ENCODE measurements at places on chromosomes 6 and 20. TPM values are rescaled to one million over a fixed set of nuclear protein-coding genes. Genes with fewer than 3 reads are reported as not detected.

Gene DLK2
- 0.50 TPM for polyA plus RNA-seq

Gene LHFPL5
- polyA plus RNA-seq = not detected

Gene SNX3
- 428 TPM for polyA plus RNA-seq

Gene TSPO2
- not detected for polyA plus RNA-seq

Gene FOXA2
- not detected for polyA plus RNA-seq

Gene TSBP1
- polyA plus RNA-seq = not detected

Gene RAET1G
- 8.9 TPM for polyA plus RNA-seq

Gene JAG1
- 16.3 TPM for polyA plus RNA-seq

Gene FRK
- polyA plus RNA-seq = 0.21 TPM

Gene OR2H1
- not detected for polyA plus RNA-seq

Gene FBXL4
- polyA plus RNA-seq = 18.1 TPM

Gene MOG
- not detected for polyA plus RNA-seq

Gene BACH2
- polyA plus RNA-seq = 2.2 TPM

Gene KIF25
- polyA plus RNA-seq = not detected

Gene PLA2G7
- polyA plus RNA-seq = not detected

Gene CYP24A1
- not detected for polyA plus RNA-seq

DNA sequence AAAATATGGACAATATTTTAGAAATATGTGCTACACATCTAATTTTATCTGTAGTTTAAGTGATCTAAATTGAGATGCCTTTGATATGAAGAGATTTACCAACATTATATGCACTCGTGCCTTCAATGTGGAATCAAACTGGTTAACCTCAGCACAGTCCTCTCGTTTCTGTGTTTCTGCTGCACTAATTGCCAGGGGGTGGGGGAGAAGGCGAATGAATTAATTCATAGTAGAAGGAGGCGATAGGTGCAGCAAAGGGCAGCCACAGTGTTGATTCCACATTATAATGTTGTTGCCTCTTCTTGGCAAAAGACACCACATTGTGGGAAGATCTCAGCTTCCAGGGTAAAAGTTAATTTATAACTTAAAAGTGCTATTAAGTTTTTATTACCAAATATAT lies 161.6 kb downstream of the QKI start:
- DNase-seq = no peak

GRCh38 chr6:88008411-88008810 lies 39.2 kb upstream of the SPACA1 start:
- no peak for DNase-seq

GRCh38 chr20:48465271-48465670 lies 362.5 kb downstream of the PREX1 start:
- no peak for DNase-seq

GRCh38 chr6:105794239-105794638 lies 291.9 kb upstream of the PRDM1 start:
- DNase-seq = no peak

GRCh38 chr20:44411020-44411756 lies 55.7 kb downstream of the HNF4A start:
- DNase-seq = no peak

DNA sequence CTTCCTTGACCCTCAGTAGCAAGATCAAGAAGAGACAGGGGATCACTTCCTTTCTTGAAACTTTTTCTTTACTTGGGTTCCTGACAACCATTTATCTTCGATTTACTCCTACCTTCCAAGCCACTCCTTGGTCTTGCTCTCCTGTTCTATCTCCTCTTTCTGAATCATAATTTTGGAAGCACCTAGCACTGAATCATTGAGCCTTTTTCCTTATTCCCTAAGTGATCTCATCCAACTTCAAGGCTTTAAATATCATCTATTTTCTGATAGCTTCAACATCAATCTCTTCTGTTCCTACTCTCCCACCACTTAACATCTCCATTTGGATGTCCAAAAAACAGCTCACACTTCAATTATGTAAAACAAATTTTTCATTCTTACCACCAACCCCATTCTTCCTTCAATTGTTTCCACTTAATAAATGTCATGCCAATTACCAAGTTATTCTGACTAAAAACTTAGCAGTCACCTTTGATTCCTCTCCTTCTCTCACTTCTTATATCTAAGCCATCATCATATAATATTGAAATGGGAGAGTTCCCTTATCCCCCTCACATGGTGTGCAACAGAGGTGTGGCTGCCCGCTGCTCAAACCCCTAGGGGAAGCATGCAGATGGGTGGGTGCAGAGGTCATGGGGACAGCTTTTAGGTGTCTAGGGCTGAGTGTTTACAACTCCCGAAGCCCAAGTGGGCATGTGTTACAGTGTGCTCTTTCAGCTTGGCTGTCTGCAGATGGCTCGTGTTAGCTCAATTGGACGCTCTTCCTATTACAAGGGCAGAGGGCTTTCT lies 23.4 kb upstream of the TRDN start:
- DNase-seq = no peak

- DNase-seq = peak; percentile 74
Observed at GRCh38 chr20:3818155-3819151, 1.9 kb upstream of the AP5S1 start.

DNA sequence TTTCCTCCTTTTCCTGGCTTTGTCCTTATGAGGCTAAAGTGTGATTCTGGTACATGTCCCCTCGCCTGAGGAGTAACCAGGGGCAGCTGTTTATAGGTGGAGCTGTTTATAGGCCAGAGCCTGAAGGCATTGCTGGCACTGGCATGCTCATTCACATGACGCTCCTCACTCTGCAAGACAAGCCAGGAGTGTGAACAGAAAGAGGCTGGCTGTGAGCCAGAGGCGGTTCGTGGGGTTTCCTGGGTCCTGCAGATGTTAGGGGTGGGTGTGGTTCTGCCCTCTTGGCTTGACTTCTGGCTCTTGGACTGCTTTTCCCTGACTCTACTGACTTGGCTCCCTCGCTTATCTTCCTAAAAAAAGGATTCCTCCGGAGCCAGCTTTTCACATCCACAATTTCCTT lies 12.8 kb upstream of the MDFI start:
- no peak for DNase-seq

GRCh38 chr6:34984416-34984815 lies 95.4 kb downstream of the ANKS1A start:
- no peak for DNase-seq

- no peak for DNase-seq
Observed at GRCh38 chr6:138510093-138510492, 10.8 kb upstream of the NHSL1 start.

DNA sequence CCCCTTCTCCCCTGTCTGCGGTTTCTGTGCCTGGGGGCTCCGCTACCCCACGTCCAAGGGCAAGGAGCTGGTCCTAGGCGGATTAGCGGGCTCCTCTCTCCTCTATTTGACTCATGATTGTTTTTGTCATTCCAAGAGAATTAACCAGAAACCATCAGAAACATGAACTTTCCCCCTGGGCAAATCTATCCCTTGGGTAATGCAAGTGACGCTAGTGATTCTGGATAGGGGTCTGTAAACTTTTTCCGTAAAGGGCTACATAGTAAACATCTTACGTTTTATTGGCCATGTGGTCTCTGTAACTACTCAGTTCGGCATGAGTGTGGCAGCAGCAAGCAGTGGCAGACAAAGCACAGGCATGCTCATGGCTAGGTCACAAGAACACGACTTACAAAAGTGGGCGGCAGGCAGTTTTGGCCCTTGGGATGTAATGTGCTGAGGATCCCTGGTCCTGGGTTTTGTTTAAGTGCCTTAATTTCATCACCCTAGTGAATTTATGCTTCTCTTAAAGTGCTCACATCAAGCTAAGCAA lies 654 bp downstream of the CST11 start:
- DNase-seq = no peak

DNA sequence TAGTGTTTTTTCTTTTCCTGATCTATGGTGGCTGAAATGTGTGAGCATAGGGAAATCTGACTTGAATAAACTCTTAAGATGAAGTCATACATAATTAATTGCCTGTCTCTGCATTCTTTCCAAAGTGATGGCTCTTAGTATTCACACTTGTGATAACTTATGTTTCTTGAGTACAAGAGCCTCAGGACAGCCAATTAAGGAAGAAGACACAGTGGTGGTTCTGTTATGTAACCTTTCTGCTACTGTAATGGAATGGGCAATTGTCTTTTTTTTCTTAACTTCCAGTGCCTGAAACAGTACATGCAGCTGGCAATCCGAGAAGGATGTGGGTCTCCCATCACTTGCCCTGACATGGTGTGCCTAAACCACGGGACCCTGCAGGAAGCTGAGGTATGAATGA lies 40.1 kb downstream of the RNF144B start:
- no peak for DNase-seq

GRCh38 chr6:105608711-105609374 lies 206.0 kb upstream of the PREP start:
- peak; percentile 98 for DNase-seq

DNA sequence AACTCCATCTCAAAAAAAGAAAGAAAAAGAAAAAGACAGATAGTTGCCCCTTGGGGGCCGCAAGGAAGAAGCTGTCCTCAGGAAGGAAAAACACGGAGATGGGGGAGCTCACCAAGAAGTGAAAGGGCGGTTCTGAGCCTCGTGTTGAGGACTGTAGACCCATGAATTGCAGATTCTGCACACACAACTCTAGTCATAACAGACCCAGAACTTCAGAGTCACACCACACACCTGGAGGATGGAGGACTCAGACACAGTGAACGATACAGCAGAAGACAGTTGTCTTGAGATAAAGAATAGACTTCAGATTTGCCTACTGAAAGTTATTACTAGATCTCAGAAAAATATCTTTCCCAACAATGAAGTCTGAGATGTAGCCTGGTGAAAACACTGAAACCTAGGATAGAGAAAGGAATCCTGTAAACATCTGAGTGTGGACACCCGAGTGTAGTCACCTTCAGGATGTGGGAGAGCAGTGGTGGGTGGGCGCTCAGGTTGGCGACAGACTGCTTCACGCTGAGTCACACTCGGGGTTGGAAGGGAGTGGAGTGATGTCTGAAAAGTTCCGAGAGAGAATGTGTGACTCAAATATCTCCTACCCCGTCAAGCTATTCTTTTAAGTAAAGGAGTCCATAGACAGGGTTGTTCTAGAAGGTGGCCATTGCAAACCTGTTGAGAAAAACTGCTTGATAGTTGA lies 88.1 kb downstream of the MAP3K4 start:
- peak; percentile 95 for DNase-seq

DNA sequence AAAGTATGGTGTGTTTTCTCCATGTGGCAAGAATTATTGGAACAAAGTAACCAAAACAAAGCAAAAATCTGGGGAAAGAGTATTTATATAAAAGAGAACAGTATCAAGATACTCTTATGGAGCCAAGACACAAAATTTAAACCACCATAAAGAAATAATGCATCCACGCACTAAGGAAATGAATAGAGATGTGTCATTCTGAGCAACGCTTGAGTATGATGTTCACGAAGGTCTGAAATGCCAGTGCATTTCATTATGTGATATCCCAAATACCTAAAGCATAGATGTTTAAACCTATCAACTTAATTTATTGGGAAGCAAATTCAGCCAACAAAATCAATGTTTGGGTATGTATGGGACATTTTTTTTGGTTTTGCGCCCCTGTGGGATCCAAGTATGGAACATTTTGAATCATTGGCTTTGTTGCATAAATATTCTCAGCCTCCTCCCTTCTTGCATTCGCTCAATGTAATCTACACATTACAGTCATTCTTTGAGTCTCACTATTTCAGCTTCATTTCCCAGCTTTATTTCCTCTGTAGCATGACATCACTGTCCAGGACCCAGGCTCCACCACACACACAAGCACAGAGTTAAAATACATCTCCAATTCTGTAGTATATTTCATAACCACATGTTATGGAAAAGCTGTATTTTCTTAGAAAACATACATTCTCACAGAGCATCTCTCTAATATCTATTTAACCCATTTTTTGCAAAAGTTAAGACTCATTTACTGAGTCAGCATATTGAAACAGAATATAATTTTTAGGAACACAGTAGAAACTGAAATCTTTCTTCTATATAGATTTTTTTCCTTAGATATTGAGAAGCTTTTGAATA lies 11.6 kb upstream of the MOXD1 start:
- DNase-seq = no peak

GRCh38 chr20:39312676-39313075 lies 350.5 kb downstream of the DHX35 start:
- DNase-seq = no peak

GRCh38 chr6:40244699-40245098 lies 310.4 kb upstream of the MOCS1 start:
- DNase-seq = no peak

DNA sequence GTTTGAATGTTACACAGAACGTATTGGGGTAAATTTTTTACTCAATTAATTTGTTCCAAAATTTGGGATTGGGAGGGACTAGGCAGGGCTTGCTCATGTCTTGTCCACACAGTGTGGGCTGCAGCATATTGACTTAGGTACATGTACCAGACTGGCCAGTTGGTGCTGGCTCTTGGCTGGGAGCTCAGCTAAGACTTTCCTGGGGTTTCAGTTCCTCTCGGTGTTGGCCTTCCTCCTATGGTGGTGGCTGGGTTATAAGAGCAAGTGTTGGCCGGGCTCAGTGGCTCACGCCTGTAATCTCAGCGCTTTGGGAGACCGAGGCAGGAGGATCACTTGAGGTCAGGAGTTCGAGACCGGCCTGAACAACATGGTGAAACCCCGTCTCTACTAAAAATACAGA lies 4.9 kb downstream of the CENPQ start:
- no peak for DNase-seq

GRCh38 chr6:3697609-3698008 lies 53.9 kb downstream of the PXDC1 start:
- peak; percentile 98 for DNase-seq

DNA sequence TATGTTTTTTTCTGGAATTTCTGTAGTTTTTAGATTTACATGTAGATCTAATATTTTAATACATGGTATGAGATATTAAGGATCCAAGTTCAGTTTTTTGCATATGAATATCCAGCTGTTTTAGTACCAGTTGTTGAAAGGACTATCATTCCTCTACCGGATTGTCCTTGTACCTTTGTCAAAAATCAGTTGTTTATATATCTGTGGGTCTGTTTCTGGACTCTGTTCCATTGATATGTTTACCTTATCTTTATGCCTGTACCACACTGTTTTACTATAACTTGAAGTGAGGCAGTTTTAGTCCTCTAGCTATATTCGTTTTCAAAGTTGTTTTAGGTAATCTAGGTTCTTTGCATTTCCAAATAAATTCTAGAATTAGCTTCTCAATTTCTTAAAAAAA lies 47.7 kb downstream of the CBFA2T2 start:
- DNase-seq = no peak

GRCh38 chr6:96162711-96163120 lies 146.9 kb downstream of the FUT9 start:
- peak; percentile 46 for DNase-seq

- DNase-seq = no peak
Observed at GRCh38 chr6:27187231-27188060, 60.1 kb upstream of the PRSS16 start.

DNA sequence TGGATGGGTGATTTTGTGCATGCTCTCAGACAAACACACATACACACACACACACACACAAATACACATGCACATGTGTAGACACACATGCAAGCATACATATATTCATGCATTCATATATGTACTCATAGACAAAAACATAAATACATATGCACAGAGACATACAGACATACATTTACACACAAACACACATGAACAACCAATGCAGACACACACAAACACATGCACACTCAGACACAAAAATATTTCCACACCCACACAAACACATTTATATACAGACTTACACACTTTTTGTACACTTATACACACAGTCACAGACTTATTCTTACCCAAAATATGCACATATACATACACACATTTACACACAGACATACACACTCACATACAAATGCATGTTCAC lies 94.9 kb upstream of the NKX2-2 start:
- no peak for DNase-seq

Data from fibroblast of lung (primary cell).